ENCODE measurements at places on chromosomes 7 and 10. TPM values are rescaled to one million over a fixed set of nuclear protein-coding genes. Genes with fewer than 3 reads are reported as not detected.

DNA sequence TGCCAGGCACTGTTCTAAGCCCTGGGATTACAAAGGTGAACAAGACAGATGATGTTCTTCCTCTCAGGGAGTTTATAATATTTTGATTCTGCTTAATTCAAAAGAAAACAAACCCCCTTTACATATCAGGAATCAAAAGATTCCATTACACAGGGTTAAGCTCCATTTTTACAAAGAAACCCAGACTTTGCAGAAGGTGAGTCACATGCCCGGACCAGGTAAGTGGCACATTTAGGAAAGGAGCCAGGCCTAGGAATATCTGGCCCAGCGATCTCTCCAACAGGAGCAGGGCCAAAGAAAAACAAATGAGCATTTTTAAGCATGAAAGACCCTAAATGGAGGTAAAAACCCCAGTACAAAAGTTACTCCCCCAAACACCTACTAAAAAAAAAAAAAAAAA lies 1.1 kb downstream of the STN1 start:
- no peak for ATAC-seq

DNA sequence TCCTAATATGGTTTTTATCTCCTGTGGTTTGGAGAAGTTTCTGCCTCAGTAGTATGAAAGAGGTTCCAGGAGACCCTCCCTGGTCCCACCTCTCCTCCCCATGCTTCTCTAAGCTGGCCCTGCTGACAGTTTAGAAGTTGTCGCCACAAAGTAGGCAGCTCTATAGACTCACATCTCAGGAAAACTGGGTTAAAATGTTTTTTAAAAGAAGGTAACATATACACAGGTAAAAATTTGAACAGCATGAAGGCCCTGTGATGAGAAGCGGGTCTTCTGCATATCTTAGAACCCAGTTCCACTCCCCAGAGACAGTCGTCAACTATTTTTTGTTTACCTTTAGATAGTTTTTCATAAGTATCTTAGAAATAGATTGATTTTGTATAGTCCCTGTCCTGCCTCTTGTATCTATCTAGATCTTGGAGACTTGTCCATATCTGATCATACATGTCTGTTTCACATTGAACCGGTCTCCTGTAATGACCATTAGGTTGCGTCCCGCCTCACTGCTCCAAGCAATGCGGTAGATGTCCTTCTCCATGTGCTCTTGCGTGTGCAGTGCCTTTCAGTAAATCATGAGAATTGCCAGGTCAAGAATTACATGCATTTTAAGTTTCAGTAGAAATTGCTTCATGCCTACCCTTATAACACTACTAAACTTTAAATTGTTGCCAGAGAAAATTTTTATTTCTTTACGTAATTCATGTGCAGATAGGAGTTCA lies 2.2 kb downstream of the DUSP5 start:
- no peak for ATAC-seq

GRCh38 chr7:47427051-47427643 lies 154.8 kb downstream of the TNS3 start:
- ATAC-seq = no peak

DNA sequence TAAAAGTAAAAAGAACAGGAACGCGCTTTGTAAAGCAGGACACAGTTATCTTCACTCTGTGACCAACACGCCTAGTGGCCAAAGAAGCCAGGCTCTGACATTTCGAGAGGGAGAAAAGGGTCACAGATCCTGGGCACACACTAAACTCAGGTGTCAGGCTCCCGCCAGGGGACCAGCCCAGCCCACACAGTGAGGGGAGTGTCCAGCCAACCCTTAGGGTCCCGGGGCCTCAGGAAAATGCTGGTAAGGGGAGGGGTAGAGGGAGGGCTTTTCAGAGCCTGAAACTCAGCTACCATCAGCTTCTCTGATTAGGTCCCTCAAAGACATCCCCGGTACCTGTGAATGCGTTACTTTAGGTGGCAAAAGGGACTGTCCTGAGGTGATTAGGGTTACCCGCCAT lies 16.6 kb downstream of the ANXA11 start:
- no peak for ATAC-seq

The CAV1 gene
- total RNA-seq = 87.0 TPM

GRCh38 chr7:143016996-143017395 lies 9.9 kb downstream of the OR9A2 start:
- ATAC-seq = no peak

The H2BK1 gene
- total RNA-seq = not detected

The STEAP1 gene
- total RNA-seq = 1.3 TPM

DNA sequence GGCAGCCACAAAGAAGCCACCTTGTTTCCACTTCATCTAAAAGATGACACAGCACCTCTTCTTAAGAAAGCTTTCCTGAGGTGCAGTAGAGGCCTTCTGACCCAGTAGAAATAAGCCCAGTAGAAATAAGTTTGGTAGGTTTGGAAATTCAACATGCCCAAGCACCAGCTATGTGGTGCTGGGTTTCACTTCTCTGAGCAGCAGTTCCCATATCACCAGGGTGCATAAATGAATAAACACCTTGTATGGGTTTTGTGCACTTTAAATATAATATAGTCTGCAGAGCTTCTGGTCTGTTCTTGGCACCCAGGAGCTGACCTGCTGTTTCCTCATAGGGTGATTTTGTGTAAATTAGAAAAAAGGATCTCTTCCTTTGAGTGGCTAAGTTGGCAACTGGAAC lies 492.4 kb upstream of the SORCS1 start:
- ATAC-seq = no peak

The INPP5A gene
- 13.2 TPM for total RNA-seq
